Activated naive CD8-positive, alpha-beta T cell treated with anti-CD3 and anti-CD28 coated beads for 36 hours (primary cell): ENCODE measurements at places on chromosomes 5 and 9. TPM values are rescaled to one million over a fixed set of nuclear protein-coding genes. Genes with fewer than 3 reads are reported as not detected.

DNA sequence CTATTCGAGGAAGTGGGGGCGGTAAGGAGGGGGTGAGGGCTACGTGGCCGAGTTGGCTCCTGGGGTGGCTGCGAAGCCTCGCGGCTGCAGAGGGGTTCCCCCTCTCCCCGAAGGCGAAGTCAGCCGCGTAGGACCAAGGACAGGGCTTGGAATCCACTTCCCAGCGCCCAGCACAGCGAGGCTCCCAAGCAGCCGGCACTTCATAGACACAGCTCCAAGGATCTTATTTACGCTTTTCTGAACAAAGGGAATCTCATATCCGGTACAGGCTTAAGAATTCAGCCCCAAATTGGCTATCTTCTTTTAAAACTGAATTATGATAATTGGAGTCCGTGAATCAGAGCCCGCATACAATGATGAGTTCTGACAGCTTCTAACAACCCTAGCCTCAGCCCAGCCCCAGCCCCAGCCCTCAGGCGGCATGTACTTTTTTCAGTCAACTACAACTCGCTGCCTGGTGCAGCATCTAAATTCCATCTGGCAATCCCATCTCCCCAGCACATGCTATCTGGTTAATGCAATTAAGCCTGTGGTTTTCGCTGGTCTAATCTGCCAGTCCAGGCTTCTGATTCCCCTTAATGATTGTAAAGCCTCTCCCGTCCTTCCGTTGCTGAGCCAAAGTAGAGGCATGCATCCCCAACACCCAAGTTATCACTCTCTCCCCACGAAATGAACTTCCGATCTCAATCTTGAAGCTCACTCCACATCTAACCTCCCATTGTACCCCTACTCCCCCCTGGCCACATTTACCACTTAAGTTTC lies 1.0 kb downstream of the ELAVL2 start:
- H3K27ac ChIP-seq, result no peak overlapping the region
- H3K4me3 ChIP-seq, result no peak overlapping the region
- H3K27me3 ChIP-seq, result peaks cover 40% of the 10 kb centered on the region

DNA sequence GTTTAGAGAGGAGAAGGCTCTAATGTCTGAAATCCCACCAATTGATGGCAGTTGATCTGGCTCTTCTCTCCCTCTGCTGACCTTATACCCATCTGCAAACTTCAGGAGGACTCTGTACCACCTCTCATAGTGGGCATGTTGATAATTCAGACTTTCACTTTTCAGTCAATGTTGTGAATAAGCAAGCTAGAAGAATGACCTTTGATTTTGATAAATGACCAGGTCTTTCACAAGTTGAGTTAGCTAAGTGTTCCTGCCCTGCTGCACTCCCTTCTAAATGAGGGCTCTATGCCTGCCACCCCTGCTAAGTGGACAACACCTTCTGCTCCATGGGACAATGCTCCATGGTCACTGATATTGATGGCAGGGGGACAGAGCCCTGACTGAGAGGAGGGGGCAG lies 74.7 kb downstream of the SPRY4 start:
- peaks cover 3% of the 10 kb centered on the region for H3K27me3 ChIP-seq
- peaks cover 3% of the 10 kb centered on the region for H3K4me1 ChIP-seq
- H3K4me3 ChIP-seq, result no peak overlapping the region
- H3K36me3 ChIP-seq, result no peaks in the 10 kb centered on the region

GRCh38 chr9:130128733-130129431 lies 43.3 kb upstream of the NCS1 start:
- peaks cover 46% of the 10 kb centered on the region for H3K36me3 ChIP-seq
- no peaks in the 10 kb centered on the region for H3K27me3 ChIP-seq
- peak; percentile 69 for DNase-seq
- peak overlapping the region; percentile 99 for H3K27ac ChIP-seq

GRCh38 chr5:32434221-32434620 lies 10.3 kb downstream of the ZFR start:
- no peaks in the 10 kb centered on the region for H3K27me3 ChIP-seq
- DNase-seq, result no peak
- no peak overlapping the region for H3K27ac ChIP-seq

DNA sequence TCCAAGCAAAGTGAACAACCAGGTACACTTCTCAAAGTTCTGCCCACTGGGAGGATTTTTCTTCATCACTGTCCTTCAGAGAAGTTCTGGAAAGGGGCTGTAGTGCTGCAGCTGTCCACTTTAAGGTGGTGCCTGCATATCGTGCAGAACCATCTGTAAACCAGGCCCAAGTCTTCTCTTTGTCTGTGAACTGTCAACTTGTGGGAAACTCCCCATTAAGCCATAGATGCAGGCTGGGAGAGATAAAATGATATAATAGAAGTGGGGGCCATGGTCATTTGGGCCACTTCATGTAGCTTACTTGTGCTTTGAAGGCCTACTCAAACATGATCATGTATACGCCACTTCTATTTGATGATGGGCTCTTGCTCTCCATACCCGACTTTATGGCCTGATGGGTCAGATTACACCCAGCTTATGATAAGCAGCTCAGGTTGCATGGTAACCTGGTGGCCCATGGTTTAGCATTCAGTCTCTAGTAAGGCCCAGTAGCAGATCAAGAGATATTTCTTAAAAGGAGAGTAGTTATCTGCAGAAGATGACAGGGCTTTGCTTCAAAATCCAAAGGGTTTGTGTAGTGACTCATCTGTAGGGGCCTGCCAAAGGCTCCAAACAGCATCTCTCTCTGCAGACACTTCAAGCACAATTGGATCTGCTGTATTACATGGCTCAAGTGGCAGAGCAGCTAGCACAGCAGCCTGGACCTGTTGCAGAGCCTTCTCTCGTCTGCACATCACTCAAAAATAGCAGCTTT lies 15.7 kb upstream of the BTF3 start:
- H3K27me3 ChIP-seq, result peaks cover 31% of the 10 kb centered on the region
- DNase-seq, result no peak
- H3K4me1 ChIP-seq, result no peaks in the 10 kb centered on the region

- DNase-seq, result no peak
- H3K27ac ChIP-seq, result no peak overlapping the region
- peaks cover 9% of the 10 kb centered on the region for H3K36me3 ChIP-seq
These were observed 51.0 kb upstream of the IFNK start for GRCh38 chr9:27473111-27473529.

DNA sequence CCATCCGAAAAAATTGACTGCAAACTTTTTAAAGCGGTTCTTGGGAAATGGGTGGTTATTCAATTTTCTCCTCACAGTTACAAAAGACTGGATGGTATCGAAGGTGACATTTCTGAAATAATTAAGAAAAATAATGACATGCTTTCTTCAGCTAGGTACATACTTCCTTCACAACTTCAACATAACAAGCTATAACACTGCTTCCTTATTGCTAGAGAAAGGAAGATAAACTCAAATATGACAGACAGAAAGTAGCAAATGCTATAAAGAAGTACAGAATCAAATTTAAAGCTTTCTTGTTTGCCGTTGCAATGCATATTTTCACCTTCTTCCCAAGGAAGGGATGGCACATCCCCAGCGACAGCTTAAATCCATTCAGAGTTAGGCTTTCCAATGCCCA lies 93.5 kb upstream of the EFNA5 start:
- H3K36me3 ChIP-seq, result no peaks in the 10 kb centered on the region
- no peak overlapping the region for H3K27ac ChIP-seq
- no peak overlapping the region for H3K4me3 ChIP-seq

DNA sequence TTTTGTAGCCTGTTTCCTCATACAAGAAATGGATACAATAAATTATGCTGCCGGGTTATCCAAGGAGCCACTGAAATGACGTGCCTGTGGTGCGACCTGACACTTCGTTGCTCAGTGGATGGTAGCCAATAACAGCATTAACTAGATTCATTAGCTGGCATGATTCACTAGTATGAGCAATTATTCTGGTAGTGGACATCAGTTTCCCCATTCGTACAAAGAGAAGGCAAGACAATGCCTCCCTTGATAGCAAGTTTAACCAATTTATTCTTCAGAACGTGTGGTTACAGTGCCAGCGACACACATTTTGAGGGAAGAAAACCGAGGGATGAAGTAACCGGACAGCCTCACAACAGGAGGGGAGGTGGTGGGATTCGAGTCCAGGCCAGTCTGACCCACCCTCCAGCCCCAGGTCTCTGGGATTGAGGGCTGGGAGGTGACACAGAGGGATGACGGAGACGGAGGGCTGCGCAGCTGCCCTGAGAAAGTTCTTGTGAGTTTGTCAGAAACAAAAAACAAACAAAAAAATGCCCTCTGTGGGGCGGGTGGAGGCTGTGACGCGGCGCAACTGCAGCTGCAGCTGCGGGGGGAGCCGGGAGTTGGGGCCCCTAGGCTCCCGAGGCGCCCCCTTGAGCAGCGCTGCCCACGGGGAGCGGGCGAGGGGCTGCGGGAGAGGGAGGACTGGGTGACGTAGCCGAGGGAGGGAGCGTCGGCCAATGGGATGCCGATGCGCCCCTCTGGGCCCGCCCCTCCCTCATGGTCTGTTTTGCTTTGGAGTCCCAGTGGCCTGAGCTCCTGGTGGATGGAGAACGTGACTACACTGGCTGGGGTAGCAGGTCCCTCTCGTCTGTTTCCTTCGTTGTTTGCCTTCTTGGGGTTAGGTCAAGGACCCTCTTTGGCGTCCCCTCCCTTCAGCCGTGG lies 10.9 kb downstream of the LHX2 start:
- no peak overlapping the region for H3K4me3 ChIP-seq
- H3K4me1 ChIP-seq, result peaks cover 16% of the 10 kb centered on the region
- no peak for DNase-seq
- H3K36me3 ChIP-seq, result no peaks in the 10 kb centered on the region

DNA sequence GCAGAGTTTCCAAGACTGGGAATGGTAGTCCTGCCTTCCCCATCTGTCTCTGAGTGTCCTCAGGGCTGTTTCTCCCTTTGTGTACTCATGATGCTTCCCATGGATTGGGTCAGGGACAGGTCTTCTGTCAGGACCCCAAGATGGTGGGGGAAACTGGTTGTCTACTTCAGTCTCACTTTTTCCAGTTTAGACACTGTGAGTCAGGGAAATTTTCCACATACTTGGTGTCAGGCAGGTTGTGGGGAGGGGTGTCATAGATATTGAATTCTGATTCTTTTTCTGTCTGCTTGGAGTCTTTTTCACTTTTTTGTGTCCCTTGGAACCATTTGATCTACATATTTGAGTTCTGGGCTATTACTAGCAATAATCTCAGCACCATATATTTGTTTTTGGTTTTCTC lies 10.3 kb downstream of the POLK start:
- no peak overlapping the region for H3K4me3 ChIP-seq
- H3K4me1 ChIP-seq, result peaks cover 62% of the 10 kb centered on the region
- peaks cover 53% of the 10 kb centered on the region for H3K36me3 ChIP-seq
- H3K27ac ChIP-seq, result peak overlapping the region; percentile 82
- H3K27me3 ChIP-seq, result no peaks in the 10 kb centered on the region

DNA sequence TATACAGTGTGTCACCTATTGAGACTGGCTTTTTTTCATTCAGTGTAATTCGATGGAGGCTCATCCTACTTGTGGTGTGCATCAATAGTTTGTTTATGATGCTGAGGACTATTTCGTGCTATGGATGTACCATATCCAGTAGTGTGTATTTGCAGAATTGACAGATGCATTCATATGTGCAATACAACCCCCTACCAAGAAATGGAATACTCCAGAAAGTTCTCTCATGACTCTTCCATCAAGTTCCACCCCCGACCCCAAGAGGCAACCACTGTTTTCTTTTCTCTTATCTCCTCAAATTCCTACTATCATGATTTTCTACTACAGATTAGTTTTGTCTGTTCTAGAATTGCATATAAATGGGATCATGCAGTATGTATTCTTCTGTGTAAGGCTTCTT lies 21.9 kb downstream of the FBXO10 start:
- DNase-seq, result no peak
- no peak overlapping the region for H3K27ac ChIP-seq
- H3K36me3 ChIP-seq, result no peaks in the 10 kb centered on the region

DNA sequence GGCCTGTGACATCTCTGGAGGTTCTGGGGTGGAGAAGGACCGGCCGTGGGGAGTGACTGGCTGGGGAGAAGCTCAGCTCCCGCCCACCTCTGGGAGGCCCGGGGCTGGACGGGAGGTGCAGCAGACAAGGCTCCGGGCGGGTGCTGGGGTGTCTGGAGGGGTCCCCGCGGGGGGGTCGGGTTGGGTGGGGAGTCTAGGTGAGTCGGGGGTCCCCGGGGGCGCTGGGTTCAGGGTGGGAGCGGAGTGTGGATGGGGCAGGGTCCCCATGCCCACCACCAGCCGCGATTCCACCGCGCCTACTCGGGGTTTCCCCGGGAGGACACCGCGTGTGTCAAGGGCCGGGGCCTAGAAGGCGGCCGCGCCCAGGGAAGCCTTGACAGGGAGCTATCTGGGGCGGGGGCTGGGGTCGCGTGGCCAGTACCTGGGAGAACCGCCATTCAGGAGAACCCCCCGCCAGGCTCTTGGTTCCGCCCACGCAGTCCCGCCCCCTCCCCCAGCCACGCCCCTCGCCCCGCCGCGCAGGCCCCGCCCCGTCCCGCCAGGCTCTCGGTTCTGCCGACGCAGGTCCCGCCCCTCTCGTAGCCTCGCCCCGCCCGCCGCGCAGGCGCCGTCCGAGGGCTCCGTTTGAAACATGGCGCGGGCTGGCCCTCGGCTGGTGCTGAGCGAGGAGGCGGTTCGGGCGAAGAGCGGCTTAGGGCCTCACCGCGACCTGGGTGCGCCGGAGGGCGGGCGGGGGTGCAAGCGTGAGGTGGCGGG lies at the start of gene CEP72:
TSS of gene CEP72 (plus strand) at position 610 of the 756 bp plus-strand sequence. CDS start at position 632, 22 bp downstream.
- H3K4me3 ChIP-seq, result peak within 1 kb of the TSS; percentile 94
- peaks cover 11% of the 10 kb centered on the region for H3K27me3 ChIP-seq
- peak within 1 kb of the TSS; percentile 80 for H3K27ac ChIP-seq
- peak; percentile 92 for DNase-seq
- peaks cover 30% of the 10 kb centered on the region for H3K36me3 ChIP-seq

DNA sequence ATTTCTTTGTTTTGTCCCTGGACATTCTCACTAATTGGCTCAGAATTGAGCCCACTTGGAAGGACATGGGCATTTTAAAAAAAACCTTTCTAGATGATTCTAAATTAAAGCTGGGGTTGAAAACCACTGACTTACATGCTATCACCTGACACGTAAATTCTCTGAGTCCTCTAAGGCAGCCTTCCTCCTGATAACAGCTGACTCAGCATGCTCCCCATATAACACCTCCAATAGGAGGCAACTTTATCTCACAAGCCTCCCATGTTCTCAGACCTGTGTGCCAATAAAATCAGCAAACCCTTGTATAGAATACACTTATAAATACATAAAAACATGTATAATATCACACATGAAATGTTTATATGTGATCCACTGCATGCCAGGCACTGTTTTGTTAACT lies 49.2 kb upstream of the AGXT2 start:
- no peak overlapping the region for H3K27ac ChIP-seq
- H3K27me3 ChIP-seq, result peaks cover 5% of the 10 kb centered on the region
- H3K4me3 ChIP-seq, result no peak overlapping the region
- no peaks in the 10 kb centered on the region for H3K4me1 ChIP-seq
- no peak for DNase-seq

The TRAF2 gene
- total RNA-seq, result 45.8 TPM

The CTXN3 gene
- total RNA-seq, result not detected

The WDR55 gene
- 38.9 TPM for total RNA-seq
